Stimulated activated naive B cell treated with anti-CD40 and anti-IgM and Interleukin-4, amounts not matched to agents 10 μg/mL and 1 μg/mL and 100 μg/mL, for 72 hours (primary cell): ENCODE measurements at places on chromosomes 3 and 15.

- no peak for DNase-seq
Observed at GRCh38 chr15:90099868-90100831, 2.1 kb downstream of the IDH2 start.

DNA sequence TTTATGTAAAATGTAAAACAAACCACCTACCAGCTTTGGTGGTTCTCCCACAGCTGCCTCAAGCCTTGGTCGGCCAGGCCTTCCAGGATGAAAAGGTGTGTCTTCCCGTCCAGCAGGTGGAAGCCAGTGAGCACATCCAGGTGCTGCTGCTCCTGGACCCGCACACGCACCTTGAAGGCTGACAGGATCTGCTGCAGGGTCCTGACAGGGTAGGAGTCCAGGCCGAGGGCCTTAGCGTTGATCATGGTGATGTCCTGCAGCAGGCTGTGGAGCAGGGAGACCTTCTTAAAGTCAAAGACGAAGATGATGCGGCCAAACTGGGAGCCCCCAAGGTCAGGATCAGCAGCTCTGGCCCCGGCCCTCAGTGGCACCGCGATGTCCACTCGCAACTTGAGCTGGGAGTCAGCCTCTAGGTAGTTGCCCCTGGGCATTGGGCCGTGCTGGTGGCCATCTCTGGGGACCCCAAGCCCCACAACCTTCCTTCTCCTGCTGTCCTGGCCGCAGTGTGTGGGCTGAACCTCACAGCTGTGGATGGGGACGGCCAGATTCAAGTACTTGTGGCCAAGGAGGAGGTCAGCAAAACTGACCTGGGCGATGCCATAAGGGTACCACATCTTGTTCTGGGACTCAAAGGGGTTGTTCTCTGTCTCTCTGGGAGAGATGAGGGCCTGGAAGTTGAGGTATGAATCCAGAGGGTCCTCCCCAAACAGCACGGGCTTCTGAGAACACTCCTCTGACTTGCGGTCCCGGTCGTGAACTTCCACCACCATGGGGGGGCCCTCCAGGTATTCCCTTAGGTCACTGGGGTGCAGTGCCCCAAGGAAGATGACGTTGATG is 48.6 kb downstream of the CFAP92 start:
- DNase-seq: no peak

- no peak for DNase-seq
Observed at GRCh38 chr3:189288348-189289235, 116.8 kb downstream of the TPRG1 start.

DNA sequence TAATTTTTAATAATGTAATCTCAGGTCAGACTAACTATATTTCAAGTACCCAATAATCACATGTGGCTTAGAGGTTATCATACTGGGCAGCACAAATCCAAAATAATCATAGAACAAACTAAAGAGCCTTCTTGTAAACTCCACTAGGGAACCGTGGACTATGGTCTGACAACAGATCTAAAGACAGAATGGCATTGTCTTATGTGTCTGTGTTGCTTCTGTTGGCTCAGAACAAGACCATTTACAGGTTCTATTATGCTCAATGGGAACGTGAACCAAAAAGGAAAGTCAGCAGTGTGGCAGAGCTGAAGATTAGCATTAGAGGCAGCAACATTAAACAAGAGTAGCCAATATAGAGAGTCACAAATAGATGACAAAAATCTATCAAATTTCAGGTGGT is 74.9 kb downstream of the ETFA start:
- DNase-seq: no peak

GRCh38 chr15:98755138-98755537 is 106.8 kb downstream of the IGF1R start:
- no peak for DNase-seq

GRCh38 chr15:40100123-40100946 is 8.3 kb downstream of the BMF start:
- no peak for DNase-seq

DNA sequence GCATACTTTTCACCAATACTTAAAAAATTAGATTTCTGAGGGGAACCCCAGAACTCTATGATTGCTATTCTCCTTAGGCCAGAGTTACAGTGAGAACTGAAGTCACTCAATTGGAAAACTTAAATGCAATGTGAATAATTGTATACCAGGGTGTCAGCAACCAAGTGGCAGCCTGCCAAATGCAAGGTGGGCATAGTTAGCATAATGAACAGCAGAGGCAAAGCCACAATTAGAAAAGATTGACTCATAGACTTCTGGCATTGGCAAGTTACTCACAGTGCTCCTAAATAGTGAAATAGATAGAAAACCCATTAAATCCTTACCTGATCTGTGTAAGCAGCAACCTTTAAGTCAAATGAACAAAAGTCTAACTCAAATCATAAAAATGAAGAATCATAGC is 94.9 kb downstream of the BCHE start:
- no peak for DNase-seq

- no peak for DNase-seq
Observed at GRCh38 chr3:60758171-60758570, 493.1 kb downstream of the FHIT start.

- DNase-seq: no peak
Observed at GRCh38 chr15:38401701-38402100, 52.2 kb upstream of the FAM98B start.

DNA sequence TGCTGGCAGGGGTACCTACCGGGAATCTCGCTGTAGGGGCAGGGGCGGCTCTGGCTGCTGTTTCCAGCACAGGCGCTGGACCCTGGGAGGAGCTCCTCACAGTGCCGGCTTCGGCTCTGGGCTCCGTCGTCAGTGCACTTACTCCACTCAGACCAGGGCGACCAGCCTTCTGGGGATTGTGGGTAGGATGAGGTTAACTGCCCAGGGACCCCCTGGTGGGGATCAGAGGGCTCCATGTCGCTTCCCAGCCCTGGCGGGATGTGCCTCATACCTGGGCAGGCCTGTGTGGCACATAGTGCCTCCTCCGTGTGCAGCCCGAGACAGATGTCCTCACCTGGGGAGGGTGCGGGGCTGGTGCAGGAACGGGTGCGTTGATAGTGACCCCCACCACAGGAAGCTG is 115.7 kb downstream of the SEMA5B start:
- no peak for DNase-seq

DNA sequence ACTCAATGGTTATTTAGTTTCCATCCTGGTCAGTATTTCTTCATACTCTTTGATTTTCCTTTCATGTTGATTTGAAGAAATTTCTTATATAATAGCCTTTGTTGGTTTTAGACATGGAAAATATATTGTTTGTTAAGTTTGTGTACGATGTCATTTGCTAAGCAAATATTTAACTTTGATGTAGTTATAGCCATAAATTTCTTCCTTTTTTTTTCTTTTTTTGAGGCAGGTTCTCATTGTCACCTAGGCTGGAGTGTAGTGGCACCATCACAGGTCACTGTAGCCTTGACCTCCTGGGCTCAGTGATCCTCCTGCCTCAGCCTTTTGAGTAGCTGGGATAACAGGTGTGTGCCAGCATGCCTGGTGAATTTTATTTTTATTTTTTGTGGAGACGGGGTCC is 51.4 kb downstream of the NMD3 start:
- no peak for DNase-seq

- no peak for DNase-seq
Observed at GRCh38 chr3:69869643-69870042, 129.9 kb upstream of the SAMMSON start.

GRCh38 chr3:102718651-102719050 is 283.8 kb downstream of the ZPLD1 start:
- no peak for DNase-seq

DNA sequence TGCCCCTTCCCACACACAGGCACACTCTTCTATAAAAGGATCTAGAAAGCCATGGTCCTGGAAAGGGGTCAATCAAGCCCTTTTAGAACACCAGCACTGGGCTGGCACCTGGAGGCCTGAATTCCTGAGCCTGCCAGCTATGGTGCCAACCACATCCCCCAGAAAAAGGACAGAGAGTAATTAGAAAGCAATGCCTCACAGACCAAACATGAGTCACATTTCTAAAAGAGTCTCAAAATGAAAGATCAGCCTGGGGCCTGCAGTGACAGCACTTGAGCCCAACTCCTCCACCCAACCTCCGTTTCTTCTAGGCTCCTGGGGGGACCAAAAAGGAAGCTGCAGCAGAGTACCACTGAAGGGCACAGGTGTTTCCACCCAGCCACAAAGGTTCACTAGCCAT is 14.1 kb downstream of the MYLK start:
- DNase-seq: no peak

GRCh38 chr15:65824031-65824743 is 32.1 kb upstream of the DENND4A start:
- no peak for DNase-seq
